ENCODE measurements at places on chromosomes 16 and 17.

DNA sequence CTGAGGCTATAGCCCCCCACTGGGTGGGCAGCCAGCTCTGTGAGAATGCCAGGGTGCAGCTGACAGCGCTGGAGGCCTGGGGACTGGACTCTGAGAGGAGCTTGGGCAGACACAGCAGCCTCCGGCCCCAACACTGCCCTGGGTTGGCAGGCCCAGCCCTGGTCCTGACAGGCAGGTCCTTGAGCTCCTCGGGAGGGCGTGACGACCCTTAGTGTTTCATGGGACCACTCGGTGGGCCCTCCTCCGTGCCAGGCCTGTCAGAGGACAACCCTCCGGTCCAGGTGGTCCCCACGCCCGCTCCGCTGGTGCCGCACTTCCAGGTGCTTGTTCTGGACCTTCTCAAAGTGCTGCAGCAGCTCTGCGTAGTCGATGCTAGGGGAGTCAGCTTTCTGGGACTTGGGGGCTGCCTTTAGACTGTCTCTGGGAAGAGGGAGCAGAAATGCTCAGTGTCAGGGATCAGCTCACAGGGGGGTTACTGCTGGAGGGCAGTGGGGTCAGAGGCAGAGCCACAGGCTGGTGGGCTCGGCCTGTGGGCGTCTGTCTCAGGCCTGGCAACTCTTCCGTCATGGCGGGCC, 1.9 kb upstream of the MTSS2 start:
- DNase-seq: no peak

DNA sequence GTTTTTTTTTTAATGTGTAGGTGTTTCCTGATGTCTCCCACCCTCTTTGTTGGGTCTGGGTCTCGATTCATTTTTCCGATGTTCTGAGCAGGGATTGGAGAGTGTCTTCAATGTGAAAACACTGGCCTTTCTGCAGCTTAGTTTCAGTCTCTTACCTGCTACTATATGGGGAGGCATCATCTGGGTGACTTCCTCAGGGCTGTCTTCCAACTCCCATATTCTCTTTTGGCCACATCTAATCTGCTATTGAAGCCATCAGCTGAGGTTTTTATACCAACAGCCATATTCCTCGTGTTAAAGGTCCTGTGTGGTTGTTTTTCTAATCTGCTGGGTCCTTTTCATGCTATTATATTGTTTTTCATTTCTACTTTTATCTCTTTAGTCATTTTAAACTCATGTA, 13.2 kb upstream of the SSTR5 start:
- no peak for DNase-seq

DNA sequence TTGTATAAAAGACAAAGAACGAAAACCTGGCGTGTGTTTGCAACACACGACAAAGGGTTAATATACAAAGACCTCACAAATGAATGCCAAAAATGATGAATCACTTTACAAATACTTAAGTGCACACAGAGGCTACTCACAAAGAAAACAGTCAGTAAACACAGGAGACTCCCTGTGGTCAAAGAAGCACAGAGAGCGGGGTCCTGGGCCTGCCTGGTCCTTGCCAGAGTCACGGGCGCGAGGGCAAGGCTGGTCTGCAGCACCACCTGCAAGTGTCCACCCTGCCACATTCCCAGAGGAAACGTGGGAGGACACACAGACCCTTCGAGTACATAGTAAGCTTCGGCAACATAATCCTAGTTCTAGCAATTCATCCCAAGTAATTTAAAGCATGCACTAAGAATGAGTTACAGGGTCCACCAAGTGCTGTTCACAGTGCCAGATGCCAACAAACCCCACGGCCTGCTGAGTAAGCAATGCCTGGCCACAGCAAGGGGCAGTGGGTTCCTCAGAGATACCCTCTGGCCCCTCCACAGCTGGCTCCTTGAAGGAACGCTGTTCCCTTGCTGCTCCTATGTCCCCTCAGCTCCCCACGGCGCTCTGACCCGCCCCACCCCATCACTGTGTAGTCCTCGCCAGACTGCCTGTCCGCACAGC, 24.6 kb upstream of the FAAP100 start:
- DNase-seq: no peak

DNA sequence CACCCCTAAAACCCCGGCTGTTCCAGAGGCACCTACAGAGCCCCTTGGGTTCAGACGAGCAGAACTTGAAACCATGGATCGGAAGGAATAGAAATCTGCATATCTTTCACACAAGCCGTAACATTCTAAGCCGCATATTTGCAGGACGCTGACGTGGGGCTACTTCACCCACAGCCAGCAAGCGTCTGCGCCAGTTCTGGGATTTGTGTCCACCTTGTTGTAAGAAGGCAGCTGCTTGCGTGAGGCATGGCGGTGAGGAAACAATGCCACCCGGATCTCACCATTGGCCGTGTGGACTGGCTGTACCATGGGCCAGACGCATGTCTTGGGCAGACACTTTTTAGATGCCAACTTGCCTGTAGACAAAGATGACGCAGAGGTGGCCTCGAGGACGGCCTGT, 34.5 kb downstream of the TNFRSF13B start:
- no peak for DNase-seq

- no peak for DNase-seq
These were observed 37.6 kb downstream of the HS3ST4 start for GRCh38 chr16:25729188-25729915.

DNA sequence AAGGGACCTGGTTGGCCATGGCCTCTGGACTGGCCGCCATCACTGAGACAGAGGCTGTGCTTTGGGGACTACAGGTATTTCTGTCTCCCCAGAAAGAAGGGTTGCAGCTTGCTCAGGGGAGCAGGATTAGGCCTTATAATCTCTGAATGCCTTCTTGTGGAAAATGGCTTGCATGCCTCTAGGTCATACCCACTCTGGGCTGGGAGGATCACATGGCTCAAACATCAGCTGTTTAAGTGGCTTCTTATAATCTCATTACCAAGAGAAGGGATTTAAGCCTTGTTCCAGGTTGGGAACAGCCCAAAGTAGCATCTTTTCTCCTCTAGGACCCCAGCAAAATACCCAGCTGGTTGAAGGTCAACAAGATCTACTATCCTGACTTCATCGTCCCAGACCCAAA, 19.1 kb downstream of the LIG3 start:
- no peak for DNase-seq

- no peak for DNase-seq
These were observed 18.4 kb upstream of the RBBP6 start for GRCh38 chr16:24520983-24521382.
